ENCODE measurements at places on chromosomes 6 and 20.

DNA sequence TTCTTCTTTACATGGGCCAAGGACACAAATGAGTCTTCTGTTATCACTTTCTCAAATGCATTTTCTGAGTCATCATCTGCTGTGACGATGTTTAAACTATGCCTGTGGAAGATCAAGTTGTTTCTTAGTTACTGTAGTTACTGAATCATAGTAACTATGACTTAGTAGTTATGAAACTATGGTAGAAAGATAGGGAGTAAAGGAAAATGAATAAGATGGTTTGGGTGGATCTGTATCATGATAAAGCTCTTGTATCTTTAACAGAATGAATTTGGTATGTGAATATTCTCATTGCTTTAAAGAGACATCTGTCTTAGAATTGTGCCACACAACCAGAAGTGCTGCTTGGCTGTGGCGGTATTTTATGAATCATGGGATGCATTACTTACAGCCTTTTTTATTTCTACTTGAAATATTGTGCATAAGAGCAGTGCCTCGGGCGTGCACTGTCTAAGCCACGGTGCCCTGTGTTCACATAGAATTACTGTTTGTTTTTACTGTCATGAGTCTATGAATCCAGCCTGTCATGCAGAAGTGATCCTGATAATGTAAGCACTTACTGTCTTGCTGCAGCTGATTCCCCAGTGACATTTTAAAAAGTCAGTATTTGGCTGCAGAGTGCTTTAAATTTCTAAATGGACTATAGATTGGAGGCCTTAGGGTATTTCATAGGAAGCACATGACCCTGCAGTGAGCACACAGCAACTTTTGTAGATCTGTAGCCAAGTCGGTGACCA lies 215.2 kb downstream of the TMEM242 start:
- peak; percentile 81 for DNase-seq

DNA sequence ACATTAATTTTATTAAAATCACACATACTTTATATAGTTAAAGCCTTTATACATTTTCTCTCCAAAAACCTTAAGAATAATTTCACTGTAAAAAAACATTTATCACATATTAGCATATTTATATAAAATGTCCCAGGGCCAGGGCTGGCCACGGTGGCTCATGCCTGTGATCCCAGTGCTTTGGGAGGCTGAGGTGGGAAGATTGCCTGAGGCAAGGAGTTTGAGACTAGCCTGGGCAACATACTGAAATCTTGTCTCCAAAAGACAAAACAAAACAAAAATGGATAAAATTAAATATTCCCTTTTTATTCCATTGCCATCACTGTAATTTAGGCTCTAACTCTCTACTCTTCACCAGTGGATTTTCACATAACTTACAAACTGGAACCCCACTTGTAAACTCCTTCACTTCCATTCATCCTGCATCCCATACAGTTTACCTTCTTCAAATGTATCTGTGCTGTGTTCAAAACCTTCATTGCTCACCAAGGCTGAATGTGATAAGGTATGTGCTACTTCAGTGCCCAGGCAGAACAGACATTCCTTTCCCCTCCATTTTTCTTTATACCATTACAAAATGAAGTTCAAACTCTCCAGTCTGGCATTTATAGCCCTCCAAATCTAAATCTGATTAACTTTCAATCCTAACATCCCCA lies 42.9 kb upstream of the PIM1 start:
- DNase-seq, result no peak

DNA sequence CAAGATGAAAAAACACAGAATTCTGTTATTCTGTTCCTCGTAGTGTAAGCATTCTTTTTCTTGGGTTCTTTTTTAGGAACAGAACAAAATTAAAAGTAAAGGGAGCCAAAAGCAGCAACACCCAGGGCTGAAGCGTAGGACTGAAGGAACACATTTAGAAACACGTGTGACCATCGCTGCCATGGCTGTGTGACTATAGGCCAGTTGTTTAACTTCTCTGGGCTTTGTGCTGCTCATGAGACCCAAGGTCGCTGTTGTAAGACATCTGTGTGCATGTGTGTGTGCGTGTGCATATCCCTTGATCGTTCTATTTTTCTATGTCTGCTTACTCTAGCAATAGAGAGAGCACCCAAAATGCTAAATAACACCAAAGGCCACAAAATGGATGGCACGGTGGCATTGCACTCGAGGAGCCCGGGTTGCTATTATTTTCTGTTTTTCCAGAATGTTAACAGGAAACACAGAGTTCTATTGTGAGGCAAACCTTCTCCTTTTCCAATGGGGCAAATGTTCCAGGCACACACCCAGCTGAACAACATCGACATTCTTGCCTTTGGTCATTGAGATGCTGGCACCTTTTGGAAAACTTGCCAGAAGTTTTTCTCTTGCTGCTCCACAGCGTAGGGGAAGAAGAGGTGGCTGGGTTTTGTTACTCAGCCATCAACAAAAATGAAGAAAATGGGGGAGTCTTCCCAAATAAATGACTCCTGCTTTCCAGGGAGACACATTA lies 267.8 kb upstream of the ECI2 start:
- no peak for DNase-seq

- DNase-seq, result no peak
These were observed 88.6 kb downstream of the MRPL14 start for GRCh38 chr6:44038543-44039065.

- peak; percentile 65 for DNase-seq
These were observed 21.6 kb downstream of the MOCS3 start for GRCh38 chr20:50980071-50980681.

DNA sequence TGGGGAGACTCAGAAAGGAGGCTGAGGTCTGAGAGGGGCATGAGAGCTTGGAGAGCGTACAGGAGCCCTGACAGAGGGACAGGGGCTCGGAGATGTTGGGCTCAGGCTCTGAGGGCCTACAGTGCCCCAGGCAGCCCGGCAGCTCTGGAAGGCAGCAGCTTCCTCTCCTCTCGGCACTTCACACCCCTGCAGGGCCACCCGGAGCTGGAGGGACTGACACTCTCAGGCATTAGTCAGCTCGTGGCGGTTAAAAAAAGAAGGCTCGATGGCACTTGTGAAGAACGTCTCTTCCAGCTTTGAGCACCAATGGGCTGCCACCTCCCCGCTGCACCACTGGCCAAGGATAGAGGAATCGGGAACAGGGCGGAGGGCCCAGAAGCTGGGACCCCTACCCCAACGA lies 62.6 kb upstream of the SIRPA start:
- DNase-seq, result no peak
